ENCODE measurements at places on chromosomes 1 and 21. TPM values are rescaled to one million over a fixed set of nuclear protein-coding genes. Genes with fewer than 3 reads are reported as not detected.

Gene OLFML3
- 270 TPM for total RNA-seq

Gene STPG1
- 6.3 TPM for total RNA-seq

Gene KRTAP13-2
- not detected for total RNA-seq

Gene TRIM63
- total RNA-seq = not detected

Gene YY1AP1
- total RNA-seq = 56.1 TPM

Gene CDC42
- 369 TPM for total RNA-seq

Gene VWA5B1
- total RNA-seq = not detected

Gene ADGRL2
- 47.6 TPM for total RNA-seq

Gene TRIM58
- total RNA-seq = 0.05 TPM

Gene ELF3
- total RNA-seq = 2.3 TPM

Gene CLCA4
- not detected for total RNA-seq

Gene TMEM52
- total RNA-seq = 0.32 TPM

Gene FOXO6
- not detected for total RNA-seq

Gene PRELP
- 0.32 TPM for total RNA-seq

Gene LCE3D
- not detected for total RNA-seq

Gene RIMKLA
- under 0.01 TPM for total RNA-seq
